ENCODE measurements at places on chromosomes 2 and 18.

- no peak for DNase-seq
These were observed 14.6 kb downstream of the WDR33 start for GRCh38 chr2:127796389-127796788.

DNA sequence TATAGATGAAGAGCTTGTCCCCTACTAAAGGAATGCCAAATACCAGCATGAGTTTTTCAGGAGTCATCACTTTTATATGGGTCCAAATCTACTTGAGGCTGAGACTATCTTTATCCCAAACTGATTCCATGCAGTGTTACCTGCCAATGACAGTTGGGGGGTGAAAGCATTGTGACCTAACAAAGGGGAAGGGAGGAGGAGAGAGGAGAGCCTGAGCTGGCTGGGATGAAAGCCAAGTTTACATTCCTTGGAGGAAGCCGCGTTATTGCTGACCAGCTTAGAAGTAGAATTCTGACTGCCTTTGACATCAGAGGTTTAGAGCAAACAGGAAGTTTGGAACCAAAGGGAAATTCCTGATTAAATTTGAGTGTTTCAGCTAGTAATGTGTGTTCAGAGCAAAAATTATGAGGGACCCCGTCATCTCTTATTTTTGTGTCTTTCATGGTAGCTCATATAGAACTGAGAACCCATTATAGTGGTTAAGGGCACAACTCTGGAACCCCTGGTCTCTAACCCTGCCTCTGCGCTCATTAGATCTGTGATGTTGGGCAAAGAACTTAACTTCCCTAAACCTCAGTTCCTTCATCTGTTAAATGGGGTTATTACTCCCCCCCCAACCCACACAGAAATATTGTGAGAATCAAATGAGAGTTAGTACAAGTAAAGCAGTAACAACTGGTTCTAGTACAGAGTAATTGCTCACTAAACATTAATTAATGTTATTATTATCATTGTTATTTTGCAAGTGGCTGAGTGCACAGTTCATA is 199.3 kb upstream of the EPAS1 start:
- DNase-seq, result peak; percentile 76

- no peak for DNase-seq
These were observed 38.4 kb upstream of the ITGAV start for GRCh38 chr2:186551323-186552050.

- no peak for DNase-seq
These were observed 358.6 kb downstream of the METTL4 start for GRCh38 chr18:2212598-2213205.

GRCh38 chr18:26865557-26865956 is at the start of gene AQP4:
TSS of gene AQP4 (minus strand) at chr18:26865707. CDS start at chr18:26865689, 18 bp downstream.
- DNase-seq, result no peak

DNA sequence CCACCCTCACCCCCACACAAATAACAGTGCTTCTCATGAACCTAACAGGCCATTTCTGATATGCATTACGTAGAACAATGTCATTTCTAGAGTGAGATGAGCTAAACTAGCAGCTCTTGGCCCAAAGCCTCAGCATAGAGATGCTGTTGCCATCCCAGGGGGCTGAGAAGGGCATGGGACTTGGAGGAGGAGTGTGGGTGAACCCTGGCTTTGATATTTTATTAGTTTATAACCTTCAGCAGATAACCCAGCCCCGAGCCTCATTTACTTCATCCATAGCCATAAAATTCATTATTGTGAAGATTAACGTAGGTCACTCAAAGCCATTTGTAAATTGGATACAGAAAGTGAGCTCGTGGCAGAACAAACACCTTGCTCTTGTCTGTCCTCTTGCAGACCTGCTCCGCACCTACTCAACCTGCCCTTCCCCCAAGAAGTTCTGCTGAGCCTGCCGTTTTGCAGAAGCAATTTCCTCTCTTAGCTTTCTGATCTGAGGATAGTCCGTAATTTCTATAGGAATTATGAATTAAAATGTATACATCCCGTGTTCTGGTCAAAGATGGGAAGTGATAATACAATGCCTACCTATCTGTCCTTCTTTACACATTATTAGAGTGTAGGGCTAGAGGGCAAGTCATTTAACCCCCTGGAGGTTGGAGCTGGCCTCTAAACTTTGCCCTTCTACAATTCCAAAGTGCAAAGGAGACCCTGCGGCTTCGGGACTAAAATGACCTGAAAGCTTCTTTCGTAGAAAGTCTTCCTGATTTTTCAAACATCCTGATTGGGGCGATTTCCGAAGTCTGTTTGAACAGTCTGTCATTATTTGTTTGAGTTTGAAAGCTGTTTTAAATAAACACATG is 187.4 kb downstream of the BCL2 start:
- DNase-seq, result no peak
